Stimulated activated CD8-positive, alpha-beta memory T cell treated with anti-CD3 and anti-CD28 coated beads, Interleukin-7, amount 100 ng/mL, for 1 hour (primary cell): ENCODE measurements at places on chromosomes 16 and 17.

DNA sequence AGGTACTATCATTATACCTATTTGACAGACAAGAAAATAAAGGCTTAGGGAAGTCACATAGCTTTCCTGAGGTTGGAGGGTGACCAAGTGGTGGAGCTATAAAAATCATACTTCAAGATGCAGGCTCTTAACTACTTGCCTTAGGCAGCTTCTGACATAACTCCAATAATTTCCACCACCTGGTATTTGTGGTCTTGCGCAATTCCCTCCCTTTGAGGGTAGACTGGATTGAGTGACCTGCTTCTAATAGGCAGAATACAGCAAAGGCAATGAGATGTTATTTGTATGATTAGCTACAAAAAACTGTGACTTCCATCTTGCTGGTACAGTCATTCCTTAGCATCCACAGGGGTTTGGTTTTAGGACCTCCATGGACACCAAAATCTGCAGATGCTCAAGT lies 385.5 kb downstream of the TMEM114 start:
- DNase-seq = no peak

DNA sequence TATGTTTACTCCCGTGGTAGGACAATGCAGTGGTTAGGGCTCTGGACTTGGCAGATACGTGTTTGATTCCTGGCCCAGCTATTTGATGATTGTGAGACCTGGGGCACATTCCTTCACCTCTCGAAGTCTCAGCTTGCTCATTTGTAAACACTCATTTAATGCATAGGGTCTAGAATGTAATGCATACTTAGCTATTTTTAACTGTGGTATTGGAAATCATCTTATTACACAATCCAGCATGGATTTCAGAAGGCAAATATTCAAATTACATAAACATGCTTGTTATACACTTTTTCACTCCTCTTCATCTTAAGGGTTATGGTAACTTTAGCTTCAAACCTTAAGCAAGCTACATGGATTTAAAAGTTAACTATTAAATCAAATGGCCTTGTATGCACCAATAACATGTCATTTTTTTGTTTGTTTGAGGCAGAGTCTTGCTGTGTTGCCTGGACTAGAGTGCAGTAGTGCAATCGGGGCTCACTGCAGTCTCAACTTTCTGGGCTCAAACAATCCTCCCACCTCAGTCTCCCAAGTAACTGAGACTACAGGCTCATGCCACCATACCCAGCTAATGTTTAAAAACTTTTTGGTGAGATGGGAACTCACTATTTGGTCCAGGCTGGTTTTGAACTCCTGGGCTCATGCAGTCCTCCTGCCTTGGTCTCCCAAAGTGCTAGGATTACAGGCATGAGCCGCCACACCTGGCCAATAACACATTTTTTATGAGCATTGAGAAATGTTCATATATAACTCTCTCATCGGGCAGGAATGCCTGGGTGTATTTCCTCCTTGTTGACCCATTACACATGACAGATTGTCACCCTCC lies 52.5 kb downstream of the VAT1L start:
- DNase-seq = no peak

DNA sequence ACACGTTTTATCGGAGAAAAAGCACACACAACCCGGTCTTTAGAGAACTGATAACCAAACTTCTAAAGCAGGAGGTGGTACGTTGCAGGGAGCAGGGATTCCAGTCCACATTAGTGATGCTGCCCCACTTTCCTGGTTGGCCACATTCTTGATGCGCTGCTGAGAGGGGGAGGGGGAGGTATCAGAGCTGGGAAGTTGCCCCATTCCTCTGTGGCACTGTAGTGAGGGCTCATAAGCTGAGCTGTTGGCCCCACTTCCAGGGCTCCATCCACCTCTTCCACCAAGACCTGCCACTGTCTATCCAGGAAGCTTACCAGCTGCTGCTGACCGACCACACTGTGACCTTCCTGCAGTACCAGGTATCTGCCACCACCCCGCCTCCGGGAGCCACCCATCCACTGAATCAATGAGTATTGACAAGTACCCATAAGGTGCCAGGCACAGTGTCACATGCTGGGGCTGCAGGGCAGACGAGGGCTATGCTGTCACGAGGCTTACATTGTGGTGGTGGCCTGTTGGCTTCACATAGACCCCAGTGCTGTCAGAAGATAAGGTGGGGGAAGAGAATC lies 1.1 kb downstream of the TSEN54 start:
- DNase-seq = no peak

- no peak for DNase-seq
These were observed 94.4 kb downstream of the SHISA9 start for GRCh38 chr16:12995721-12996372.

GRCh38 chr17:30084788-30085187 lies 31.8 kb upstream of the NSRP1 start:
- no peak for DNase-seq

DNA sequence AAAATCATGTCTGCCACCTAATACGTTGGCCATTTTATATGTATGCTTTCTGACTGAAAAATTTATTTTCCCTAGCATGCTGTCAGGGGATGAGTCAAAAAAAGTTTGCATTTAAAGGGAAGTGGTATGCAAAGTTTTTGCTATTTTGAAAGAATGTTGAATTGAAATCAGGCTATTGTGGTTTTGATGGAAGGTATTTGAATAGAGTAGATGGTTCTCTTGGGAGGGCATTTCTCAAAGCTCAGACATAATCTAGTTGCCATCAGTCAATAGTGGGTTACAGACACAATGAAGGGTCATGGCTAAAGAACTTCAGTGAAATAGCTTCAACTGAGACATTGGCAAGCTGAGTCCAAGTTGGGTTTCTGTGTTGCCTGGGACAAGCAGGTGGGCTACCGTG lies 102.4 kb downstream of the MAP2K6 start:
- DNase-seq = no peak

- DNase-seq = no peak
These were observed 44.8 kb upstream of the IRX3 start for GRCh38 chr16:54331241-54332002.

DNA sequence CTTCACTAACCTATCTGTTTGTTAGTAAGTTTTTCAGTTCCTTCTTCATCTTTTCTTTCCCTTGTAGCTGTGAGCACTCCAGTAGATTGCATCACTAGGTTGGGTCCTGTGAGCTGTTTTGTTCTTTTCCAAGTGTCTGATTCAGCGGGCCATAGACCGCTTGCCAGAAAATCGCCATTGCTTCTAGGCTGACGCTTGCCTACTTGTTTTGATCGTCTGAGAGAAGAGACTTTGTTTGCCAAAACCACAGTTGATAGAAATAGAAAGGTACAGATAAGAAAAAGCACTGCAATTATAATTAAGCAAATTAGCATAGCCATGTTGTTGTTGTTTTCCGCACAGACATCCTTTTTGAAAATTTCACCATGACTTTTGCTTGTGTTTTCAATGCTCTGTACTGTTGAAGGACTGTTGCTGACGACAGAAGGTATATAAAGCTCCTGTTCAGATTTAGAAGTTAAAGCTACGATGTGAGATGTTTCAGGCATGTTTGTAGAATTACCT lies 3.1 kb downstream of the EVI2A start:
- peak; percentile 23 for DNase-seq

- DNase-seq = no peak
These were observed 1.1 kb downstream of the SLC39A11 start for GRCh38 chr17:73091410-73091769.

DNA sequence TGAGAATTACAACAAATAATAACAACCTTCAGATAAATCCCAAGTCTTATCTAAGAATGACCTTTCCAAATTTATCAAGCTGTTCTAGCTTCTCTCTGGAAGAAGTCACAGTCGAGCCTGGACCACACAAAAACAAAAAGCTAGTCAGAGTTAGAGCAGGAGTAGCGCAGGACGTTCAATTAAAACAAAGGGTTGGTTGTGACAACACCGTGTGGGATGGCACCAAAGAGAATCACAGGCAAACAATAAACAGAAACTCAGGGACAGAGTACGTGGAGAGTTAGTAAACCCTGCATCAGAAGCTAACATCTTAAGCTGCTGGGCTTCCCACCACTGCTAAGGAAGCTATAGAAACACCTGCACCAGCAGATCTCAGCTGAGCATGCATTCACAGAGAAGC lies 23.8 kb downstream of the ARHGAP17 start:
- DNase-seq = no peak

DNA sequence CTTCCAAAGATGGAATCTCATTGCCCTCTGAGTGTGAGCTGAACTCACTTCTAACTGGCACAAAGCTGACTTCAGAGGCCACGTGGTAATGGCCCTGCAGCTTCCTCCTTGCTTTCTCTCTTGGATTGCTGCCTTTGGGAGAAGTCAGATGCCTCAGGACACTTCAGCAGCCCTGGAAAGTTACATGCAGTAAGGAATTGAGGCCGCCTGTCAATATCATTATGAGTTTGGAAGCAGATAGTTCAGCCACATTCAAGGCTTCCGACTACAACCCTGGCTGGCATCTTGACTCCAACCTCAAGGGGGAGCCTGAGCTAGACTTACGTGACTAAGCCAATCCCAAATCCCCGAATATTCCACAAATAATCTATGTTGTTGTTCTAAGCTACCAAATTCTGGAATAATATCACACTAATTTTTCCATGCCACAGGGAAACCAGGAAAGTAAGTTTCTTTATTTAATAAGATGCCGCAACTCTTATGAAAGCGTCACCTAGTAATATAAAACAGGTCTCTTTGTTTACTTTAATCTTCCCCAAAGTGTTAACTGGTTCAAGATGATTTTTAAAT lies 13.6 kb downstream of the CEP20 start:
- DNase-seq = no peak

GRCh38 chr16:1887711-1888354 lies 15.9 kb upstream of the MEIOB start:
- DNase-seq = no peak

GRCh38 chr16:24035127-24035842 lies 199.5 kb downstream of the PRKCB start:
- DNase-seq = peak; percentile 6

DNA sequence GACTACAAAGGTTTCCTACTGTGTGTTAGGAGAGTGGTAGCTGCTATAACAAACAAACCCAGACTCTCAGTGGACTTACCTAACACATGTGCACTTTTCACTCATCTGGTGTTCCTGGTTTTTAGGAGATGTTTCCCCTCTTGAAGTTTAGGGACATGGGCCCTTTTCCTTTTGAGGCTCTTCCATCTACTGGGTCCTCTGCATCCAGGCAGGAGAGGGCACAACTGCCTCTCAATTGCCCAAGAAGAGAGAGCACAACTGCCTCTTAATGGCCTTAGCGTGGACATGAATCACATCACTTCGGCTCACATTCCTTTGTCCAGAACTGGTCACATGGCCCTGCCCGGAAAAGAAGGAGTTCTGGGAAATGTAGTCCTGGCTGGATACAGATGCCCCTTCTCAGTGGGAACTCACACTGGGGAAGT lies 9.8 kb upstream of the TNRC6C start:
- DNase-seq = no peak
